Lung microvascular endothelial cell (primary cell): ENCODE measurements at places on chromosomes 11 and 22. TPM values are rescaled to one million over a fixed set of nuclear protein-coding genes. Genes with fewer than 3 reads are reported as not detected.

DNA sequence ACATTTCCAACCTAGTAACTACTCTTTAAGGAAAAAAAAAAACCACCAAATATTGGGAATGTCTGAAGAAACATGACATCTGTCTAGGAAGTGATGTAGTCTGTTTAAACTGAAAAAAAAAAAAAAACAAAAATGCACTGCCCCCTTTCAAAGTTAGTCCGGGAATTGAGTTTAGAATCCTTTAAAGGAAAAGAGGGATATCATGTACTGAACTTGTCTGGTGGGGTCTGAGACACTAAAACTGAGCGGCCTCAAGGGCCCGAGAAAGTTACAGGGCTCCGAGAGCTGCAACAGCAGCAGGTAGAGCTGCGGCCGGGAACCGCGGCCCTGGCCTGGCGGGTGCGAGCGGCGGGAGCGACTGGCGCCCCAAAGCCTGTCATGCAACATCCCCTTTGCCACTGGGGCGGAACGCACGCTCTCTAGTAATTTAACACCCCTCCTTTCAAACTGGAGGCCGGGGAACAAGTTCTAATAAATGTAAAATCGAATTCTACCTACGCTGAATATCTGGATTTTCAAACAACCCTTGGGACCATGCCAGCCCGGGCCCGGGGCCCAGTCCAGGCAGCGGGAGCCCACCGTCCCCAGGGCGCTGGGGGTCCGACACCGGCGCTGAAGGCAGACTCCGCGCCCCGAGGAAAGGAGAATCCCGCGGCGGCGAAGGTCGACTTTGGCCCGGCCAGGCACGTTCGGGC, 736 bp downstream of the RDX start:
- DNase-seq: peak; percentile 58

The OR52I2 gene
- not detected in 2 replicates for total RNA-seq

GRCh38 chr11:26348776-26349175, 16.8 kb downstream of the ANO3 start:
- DNase-seq: no peak

- no peak for DNase-seq
Observed at GRCh38 chr11:32153747-32154146, 62.9 kb downstream of the RCN1 start.

The CREB3L1 gene
- under 0.01 and 0.20 TPM in 2 replicates for total RNA-seq

- no peak for DNase-seq
Observed at GRCh38 chr11:69905611-69906452, 86.6 kb upstream of the FGF3 start.

The LRRC74B gene
- not detected in 2 replicates for total RNA-seq

The KLHDC7B gene
- not detected in 2 replicates for total RNA-seq

DNA sequence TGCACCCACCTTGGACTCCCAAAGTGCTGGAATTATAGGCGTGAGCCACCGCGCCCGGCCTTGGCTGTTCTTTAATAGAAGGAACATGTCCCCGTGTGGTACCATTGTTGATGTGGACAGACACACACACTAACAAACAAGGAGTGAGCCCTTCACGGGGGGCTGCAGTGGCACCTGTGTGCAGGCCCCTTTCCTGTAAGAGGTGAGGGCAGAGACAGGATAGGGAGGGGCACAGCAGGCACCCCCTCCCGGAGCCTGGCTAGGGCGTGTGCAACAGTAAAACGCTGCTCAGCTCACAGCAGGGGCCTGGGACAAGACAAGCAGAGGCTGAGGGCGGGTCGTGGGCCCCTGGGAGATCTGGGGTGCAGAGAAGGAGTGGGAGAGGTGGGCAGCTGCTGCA, 37.8 kb downstream of the GRIK4 start:
- no peak for DNase-seq

The TNNI2 gene
- total RNA-seq: not detected in 2 replicates
